ENCODE measurements at places on chromosomes 7 and 10.

GRCh38 chr10:49619613-49620012 is 5.8 kb downstream of the CHAT start:
- no peak for DNase-seq

GRCh38 chr7:2804227-2804763 is 39.8 kb downstream of the GNA12 start:
- no peak for DNase-seq

DNA sequence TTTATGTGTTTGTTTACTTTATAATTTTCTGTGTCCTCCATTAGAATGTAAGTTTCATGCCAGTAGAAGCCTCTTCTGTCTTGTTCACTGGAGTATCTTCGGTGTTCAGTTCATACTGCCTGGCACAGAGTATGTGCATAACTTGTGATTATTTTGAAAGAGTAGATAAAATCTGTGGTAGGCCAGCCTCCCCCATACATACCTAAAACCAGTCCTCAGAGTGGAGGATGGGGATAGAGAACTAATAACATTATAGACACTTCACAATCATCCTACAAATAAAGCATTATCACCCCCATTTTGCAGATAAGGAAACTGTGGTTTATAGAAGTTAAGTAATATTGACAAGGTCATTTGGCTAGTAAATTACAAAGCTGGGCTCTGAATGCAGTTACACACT is 28.0 kb downstream of the VIM start:
- DNase-seq: no peak

DNA sequence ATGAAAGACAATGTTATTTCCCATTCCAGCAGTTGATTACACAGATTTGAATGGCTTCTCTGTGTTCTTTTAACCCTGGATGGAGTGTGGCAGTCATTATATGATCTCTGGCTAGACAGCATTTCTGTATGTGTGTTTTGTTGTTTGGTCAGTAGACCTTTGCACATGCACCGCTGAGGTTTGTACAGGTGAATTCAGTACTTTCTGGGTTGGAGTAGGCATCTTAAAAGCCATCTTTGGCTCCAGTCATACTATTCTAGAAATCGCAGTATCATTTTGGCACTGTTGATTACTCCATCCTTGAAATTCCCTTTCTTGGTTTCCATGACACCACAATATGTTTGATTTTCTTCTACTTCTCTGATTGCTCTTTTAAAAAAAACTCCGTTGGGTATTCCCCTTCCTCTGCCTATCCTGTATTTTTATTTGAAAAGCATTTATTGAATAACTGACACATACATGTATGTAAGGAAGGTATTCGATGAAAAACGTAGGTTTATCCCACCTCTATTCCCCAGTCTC is 29.9 kb downstream of the TAS2R41 start:
- no peak for DNase-seq

DNA sequence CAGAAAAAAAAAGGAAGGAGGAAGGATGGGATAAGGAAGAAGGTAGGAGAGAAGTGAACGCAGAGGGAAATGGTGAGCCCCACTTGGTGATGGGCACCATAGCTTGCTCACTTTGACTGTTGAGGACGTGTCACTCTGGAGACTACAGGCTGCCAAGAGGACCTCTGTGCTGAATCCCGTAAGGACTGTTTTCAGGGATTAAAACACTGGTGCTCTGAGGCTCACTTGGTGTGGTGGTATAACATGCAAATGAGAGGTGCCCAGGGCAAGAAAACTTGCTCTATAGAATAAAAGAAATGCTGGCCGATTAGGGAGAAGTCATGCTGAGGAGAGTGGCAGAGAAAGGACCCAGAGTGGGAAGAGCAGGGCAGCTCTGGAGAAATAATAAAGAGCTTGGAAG is 5.3 kb upstream of the IL2RA start:
- DNase-seq: no peak

DNA sequence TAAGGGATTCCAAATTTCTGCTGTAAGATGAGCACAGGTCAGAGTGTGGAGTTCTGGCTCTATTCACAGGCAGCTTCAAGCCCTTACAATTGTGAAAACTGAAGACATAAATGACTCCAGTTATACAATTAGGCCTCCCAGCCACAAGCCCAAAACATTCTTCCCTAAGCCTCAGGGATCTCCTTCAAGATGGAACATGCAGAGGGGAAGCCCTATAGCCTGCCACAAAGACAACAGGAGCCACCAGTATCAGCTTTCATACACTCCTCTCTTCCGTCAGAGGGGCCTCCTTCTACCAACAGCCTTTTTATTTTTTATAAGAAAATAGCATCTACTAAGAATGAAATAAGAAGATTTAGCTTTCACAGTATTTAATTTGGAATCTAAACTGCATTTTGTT is 46.5 kb downstream of the DLD start:
- no peak for DNase-seq

- DNase-seq: no peak
Measured at GRCh38 chr10:114188001-114188400, 8.8 kb downstream of the TDRD1 start.

GRCh38 chr10:42868530-42868929 is 85.9 kb downstream of the BMS1 start:
- no peak for DNase-seq

DNA sequence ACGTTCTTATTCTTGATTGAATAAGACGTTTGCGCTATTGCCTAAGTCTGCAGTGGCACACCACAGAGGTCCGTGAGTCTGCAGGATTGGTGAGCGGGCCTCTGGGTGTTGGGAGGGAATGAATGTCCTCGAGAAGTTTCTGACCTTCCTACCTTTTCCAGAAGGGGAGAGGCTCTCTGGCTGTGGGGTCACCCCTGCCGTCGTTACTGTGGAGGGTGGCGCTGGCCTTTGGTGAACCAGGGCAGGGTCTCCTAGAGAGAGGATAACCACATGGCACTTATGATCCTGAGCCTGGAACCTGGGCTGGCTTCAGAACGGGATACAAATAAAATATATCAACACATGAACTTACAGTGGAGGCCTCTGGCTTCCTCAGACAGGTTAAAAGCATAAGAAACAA is 13.8 kb downstream of the IL15RA start:
- no peak for DNase-seq

- DNase-seq: peak; percentile 76
Measured at GRCh38 chr10:132447446-132448247, 50.6 kb downstream of the PWWP2B start.

- DNase-seq: no peak
Measured at GRCh38 chr10:15067154-15067553, 21.4 kb downstream of the ACBD7 start.

GRCh38 chr7:48301201-48301600 is 129.9 kb downstream of the ABCA13 start:
- DNase-seq: no peak

GRCh38 chr10:124172181-124172916 is 79.0 kb upstream of the CHST15 start:
- no peak for DNase-seq

GRCh38 chr10:260819-261429 is 125.7 kb downstream of the ZMYND11 start:
- DNase-seq: no peak

DNA sequence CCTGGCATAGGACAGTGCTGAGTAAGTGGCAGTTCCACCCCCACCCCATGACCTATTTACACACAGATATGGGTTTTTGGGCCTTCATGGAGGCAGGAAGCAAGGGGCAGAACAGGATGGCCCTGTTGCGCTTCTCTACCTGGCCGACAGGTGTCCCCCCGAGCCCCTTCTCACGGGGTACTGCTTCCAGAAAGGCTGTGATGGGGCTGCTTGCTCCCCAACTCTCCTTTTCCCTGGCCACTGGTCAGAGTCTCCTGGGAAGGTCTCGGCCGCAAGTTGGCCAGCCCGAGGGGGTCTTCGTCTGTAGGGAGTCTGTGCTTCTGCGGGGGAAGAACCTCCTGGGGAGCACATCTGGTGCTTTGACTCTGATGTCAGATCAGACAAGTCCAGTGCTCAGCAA is 139.8 kb upstream of the TNS3 start:
- DNase-seq: no peak

GRCh38 chr10:93542358-93542791 is 24.1 kb upstream of the FFAR4 start:
- DNase-seq: no peak

DNA sequence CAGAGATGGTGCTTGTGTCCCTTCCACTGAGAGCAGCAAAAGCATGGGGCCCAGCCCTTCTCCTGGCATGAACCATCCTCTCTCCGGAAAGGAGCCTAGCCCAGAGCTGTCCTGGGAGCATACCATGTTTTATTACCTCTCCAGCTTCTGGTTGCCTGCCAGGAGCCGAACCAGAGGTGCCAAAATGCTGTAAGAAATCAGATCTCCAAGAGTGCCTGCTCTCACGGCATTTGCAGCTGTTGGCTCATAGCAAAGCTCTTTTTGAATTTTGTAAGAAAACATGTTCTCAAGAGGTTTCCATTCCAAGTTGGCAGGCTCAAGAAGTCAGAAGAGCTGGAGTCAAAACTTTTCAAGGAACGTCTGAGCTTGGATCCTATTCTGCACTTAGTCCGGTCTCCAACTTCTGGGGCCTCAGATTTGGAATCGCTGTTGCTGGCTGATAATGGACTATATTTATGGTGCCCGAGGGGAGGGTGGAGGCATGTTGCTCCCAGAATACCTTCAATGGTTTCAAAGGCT is 211.7 kb upstream of the MKI67 start:
- DNase-seq: no peak

DNA sequence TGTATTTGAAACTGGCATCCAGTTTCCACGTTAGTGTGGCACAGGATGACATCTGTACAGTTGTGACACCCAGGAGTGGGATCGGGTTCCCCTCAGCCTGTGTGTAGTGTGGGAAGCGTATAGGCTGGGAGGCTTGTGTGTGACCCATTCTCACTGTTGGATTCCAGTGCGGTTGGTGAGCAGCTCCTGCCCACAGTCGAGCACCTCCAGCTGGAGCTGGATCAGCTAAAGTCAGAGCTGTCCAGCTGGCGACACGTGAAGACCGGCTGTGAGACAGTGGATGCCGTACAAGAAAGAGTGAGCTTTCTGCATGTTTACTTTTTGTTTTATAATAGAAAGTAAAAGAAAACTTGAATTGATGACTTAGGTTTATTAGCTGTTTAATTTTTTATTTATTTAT is 18.7 kb upstream of the GET4 start:
- DNase-seq: no peak

DNA sequence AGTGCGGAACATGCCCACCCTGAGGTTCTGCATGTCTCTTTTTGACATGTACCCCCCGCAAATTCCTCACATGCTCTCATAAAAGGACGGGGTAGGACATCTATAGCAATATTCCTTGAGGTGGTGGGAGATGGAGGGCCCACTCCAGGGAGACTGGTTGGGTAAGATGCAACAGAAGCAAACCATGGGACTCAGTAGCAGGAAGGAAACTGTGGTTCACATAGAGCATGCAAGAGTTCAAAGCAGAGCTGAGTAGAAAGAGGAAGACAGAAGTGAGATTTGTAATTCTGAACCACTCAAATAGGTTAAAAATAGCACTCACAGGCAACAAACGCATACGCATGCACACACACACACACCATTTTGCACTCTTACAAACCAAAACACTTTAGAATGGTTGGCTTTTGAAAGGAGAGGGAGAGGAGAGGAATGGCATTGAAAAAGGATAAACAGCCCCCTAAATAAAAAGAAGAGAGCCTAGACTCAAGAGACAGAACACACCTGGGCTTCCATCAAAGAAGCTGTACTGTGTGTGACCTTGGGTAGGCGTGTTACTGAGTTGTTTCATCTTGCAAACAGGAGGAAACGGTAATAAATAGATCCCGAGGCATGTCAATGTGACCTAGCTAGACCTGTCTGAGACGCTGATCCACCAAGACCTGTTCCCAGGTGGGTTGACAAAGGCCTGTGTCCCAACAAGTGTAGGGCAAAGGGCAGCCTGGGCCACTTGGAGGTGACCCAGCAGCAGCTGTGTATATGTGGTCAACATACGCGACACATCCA is 77.6 kb upstream of the LRRC4 start:
- no peak for DNase-seq

DNA sequence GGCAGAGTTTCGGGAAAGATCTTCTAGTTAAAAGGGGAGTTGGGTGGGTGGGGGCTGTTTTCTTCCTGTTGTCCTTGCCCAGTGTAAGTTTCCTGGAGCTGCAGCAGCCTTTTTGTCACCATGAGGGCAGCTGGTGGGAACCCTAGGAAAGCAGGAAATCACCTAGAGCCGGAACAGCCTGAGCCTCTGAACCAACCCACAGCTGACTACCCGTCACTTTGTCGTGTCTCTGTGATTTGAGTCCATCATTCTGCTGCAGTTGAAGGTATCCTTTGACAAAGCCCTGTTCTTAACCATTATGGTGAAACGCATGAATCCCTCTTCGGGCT is 1.2 kb upstream of the C10orf143 start:
- DNase-seq: no peak

DNA sequence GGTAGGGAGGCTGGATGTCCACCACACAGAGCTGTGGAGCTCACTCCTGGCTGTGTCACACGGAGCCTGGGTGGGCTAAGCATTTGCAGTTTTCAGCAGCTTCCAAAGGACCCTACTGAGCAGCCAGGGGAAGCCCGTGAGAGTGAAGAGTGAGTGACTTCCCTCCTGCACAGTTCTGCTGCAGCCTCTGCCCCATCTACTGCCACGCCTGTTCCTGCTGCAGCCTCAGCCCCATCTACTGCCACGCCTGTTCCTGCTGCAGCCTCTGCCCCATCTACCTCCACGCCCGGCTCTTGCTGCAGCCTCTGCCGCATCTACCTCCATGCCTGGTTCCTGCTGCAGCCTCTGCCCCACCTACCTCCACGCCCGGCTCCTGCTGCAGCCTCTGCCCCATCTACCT is 12.2 kb downstream of the ADAM8 start:
- DNase-seq: no peak

DNA sequence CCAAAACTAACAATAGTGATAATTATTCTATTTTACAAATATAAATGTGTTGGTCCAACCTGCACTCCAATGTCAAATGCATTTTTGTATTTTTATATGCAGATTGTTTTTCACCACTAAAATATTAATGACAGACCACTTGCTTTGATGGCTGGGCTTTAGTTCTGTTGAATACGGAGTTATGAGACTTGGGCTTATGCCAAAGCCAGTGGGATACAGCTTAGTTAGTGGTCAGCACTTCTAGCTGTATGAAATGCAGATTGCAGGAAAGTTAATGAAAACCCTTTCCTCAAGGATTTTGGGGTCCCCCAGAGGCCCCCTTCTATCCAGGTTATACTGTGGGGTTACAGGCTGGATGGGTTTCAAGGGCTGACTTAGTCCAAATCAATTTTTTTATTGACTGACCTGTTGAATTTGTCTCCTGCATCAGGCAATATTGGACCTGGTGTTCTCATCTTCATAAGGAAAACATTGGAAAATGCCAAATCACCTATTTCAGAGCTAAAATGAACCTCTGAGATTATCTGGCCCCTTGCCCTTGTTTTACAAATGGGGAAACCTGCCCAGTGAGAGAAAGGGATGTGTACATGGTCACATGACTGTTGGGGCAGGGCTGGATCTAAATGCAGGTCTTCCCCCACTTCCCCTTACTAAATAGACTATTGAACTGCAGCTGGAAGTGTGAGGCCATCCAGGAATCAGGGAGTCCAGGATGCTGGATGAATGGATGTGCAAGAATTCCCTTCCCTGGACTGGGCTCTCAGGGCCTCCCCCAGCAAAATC is 1085.3 kb downstream of the KCNMA1 start:
- DNase-seq: no peak
